ENCODE measurements at places on chromosomes 5 and 9. TPM values are rescaled to one million over a fixed set of nuclear protein-coding genes. Genes with fewer than 3 reads are reported as not detected.

DNA sequence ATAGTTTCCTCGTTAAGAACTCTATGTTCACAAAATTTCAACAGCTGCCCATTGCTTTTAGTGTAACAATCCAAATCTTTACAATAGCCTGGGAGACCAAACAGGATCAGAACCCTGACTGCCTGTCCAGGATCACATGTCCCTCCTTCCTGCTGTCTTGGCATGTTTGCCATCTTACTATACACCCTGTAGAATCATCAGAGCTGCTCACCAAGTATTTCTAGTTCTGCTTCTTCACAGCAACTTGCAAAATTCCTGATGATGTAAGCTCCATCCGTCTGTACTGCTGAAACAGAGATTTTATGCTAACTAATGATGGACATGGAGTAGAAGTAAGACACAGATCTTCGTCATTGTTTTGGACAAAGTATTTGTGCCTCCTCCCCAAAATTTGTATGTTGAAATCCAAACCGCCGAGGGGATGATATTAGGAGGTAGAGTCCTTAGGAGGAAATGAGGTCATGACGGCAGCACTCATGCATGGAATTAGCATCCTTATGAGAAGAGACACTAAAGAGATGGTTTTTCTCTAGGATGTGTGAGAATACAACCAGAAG lies 464.9 kb upstream of the BRINP1 start:
- DNase-seq = no peak

GRCh38 chr5:22728610-22729009 lies 124.5 kb downstream of the CDH12 start:
- DNase-seq = no peak

DNA sequence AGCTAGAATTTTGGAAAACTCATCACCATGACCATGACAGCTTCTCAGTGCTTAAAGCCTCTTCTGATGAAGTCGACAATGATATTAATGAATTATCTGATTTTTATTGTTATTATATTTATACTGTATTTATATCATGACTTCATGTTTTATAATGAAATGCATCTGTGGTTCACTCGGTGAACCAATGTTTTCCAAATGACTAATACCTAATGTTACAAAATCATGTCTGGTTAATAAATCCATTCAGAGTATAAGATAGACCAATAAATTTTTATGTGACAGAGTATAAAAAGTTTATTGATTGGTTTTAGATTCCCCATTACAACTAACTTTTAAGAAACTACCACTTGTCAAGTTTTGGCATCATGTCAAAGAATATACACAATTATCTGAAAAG lies 416.5 kb downstream of the MLLT3 start:
- no peak for DNase-seq

- no peak for DNase-seq
These were observed 53.5 kb upstream of the ABL1 start for GRCh38 chr9:130781569-130781968.

GRCh38 chr5:95262933-95263660 lies 21.8 kb downstream of the MCTP1 start:
- no peak for DNase-seq

GRCh38 chr9:26746357-26747072 lies 146.1 kb downstream of the CAAP1 start:
- DNase-seq = no peak

DNA sequence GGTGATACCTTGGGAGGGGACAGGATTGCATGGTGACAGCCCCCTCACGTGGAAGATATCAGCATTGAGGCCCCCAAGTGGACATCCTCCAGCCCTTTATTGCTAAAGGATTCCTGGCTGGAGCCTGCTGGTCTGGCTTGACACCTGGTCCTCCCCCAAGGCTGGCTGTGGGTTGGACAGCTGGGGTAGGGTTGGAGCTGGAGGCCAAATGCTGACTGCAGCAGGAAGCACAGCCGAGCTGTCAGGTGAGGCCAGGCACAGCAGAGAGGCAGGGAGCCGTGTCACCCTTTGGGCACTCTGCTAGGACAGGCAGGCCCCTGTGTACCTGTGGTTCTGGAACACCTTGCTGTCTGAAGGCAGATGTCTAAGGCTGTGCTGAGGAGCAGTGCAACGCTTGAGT lies 2.2 kb downstream of the CACFD1 start:
- DNase-seq = no peak

TUSC1 gene
- polyA plus RNA-seq = 4.6 TPM

- no peak for DNase-seq
These were observed 3.0 kb upstream of the IFNW1 start for GRCh38 chr9:21144603-21145002.

SH3TC2 gene
- polyA plus RNA-seq = 1.5 TPM

- DNase-seq = no peak
These were observed 14.0 kb downstream of the MYORG start for GRCh38 chr9:34362614-34363214.

- DNase-seq = no peak
These were observed 583.6 kb downstream of the CCDC171 start for GRCh38 chr9:16136451-16136850.
